ENCODE measurements at places on chromosomes 2 and 18. TPM values are rescaled to one million over a fixed set of nuclear protein-coding genes. Genes with fewer than 3 reads are reported as not detected.

- no peak for DNase-seq
These were observed 113.4 kb upstream of the PDE1A start for GRCh38 chr2:182540252-182540651.

Gene RETREG2
- total RNA-seq, result 64.1 TPM

GRCh38 chr2:69789772-69790600 lies 39.5 kb upstream of the GMCL1 start:
- no peak for DNase-seq

DNA sequence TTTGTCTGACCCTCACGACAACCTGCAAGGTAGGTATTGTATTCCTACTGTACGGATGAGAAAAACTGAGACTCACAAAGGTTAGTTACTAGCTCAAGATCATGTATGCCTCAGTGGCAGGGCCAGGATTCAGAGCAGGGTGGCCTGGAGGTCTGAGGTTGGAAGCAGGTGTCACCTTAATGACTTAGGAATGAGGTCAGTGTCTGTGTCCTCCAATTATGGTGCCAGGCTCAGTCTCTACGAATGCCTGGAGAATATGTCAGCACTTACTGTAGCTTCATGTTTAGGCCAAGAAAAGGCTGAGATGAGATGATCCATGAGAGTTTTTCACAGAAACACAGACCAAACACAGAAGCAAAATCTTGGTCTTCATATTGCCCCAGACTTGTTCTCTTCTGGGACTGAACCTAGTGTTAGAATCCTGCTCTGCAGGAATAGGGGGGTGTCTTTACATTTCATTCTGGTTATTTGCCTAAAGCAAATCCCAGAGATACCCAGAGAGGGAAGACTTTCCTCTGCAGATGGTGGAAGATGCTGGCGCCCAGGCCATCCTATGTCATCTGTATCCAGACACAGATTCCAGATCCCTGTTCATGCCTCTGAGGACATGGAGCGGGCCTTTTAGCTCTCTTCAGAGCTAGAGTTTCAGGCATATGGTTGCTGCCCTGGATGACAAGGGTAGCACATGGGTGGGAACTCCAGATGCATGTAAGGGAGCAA lies 16.3 kb upstream of the RAB10 start:
- DNase-seq, result no peak

GRCh38 chr18:27715751-27716150 lies 461.2 kb downstream of the CDH2 start:
- no peak for DNase-seq

Gene LIMS2
- total RNA-seq, result 20.1 TPM

Gene CYP26B1
- total RNA-seq, result 0.60 TPM

Gene ASB18
- under 0.01 TPM for total RNA-seq

DNA sequence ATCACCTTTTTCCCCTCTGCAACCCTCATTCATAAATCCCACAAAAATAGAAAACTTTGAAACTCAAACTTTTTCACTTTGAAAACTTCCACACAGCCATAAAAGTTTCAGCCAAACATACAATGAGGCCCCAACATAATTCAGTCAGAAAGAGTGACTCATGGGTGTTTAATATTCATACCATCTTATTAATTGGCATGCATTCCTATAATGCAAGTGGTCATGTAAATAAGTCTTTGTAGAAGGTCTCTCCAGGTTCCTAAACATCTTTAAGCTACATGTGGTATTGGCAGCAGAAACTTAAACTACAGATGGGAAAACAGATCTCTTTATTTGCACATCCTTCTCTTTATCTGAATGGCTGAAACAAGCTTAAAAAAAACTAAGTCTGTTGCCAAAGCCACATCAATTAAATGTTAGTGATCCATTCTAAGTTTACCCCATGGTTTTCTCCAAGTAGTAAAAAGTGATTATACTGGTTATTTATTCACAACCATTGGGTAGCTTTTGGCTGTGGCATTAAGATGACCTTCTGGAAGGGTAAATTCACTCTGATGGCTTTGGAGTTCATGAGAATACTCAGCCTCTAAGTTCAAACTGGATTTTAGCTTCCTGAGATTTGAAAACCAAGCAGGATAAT lies 70.2 kb upstream of the LYPD1 start:
- DNase-seq, result no peak

GRCh38 chr2:231800493-231801091 lies 14.3 kb downstream of the COPS7B start:
- peak; percentile 63 for DNase-seq

GRCh38 chr18:35730691-35731370 lies 149.3 kb downstream of the GALNT1 start:
- DNase-seq, result no peak

Gene SAG
- 0.19 TPM for total RNA-seq

Gene CFAP65
- not detected for total RNA-seq

DNA sequence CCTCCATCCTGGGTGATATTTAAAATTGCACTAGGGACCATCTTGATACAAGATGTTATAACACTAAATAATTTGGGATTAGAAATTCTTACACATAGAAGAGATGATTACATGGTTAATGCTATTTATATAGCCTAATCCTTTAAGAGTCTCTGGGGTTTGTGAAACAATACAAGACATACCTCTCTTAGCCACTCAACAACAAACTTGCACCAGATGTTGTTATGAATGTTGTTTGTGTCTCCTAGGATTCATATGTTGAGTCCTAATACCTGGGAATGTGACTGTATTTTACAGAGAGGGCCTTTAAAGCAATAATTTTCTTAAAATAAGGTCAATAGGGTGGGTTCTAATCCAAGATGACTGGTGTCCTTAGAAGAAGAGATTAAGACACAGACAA lies 678.3 kb downstream of the NYAP2 start:
- no peak for DNase-seq

Gene GKN1
- not detected for total RNA-seq

GRCh38 chr18:61833387-61833786 lies 59.4 kb downstream of the RNF152 start:
- DNase-seq, result peak; percentile 91

DNA sequence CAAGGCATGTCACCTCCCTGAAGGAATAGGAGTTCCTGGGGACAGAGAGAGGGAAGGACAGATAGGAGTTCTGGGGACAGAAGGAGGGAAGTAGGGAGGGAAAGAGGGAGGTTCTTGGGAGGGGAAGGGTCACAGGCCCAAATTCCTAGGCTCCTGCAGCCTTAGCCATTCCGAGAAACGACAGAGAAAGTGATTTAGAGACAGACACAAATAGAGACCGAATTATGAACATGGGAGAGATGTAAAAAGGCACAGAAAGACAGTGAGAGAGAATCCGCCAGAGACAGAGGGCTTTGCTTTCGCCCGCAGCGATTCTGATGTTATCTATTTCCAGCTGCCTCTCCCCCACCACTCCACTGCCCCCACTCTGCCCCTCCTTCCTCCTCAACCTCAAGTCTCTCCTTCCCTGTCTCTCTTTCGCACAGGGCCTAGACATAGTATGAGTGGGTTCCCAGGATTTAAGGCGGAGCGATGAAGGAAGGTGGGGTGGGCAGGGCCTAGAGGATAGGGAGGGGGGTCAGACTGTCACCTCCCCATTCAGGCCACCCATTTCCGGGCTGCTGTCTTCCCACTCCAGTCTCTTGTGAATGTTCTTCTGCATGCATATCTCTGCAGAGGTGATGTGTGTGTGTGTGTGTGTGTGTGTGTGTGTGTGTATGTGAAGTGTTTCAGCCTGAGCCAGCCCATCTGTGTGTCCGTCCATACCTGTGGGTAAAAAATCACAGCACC lies 3.3 kb upstream of the WNT6 start:
- no peak for DNase-seq

Gene NR4A2
- 0.17 TPM for total RNA-seq

GRCh38 chr18:58004317-58004716 lies 39.7 kb upstream of the NEDD4L start:
- no peak for DNase-seq

DNA sequence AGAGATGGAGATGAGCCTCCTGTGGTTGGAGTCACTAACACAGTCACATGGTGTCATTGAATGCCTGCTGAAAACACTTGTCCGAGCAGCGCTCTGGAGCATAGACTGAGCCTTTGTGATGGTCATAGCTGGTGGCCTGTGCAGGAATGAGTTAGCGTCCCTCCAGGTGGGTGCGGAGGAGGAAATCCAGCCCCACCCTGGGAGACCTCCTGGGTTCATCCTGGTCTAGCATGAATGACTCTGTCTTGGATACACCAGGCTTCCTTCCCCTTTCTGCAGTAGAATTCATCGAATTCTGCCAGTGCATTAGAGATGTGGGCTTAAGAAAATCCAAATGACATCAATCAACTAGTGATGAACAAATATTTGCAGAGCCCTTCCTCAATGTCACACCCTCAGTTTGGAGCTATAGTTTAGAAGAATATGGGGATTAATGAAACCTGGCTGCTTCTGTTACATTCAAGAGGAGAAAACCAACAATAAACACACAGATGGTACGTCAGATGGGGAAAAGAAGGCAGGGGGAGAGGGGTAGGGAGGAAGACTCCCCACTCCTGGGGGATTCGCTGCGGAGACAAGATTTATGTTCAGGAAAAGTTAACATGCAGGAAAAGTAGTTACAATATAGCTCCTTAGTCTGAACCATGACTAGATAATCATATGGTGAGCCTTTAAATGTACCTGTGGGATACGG lies 136.7 kb downstream of the DDX1 start:
- no peak for DNase-seq

Gene ADCYAP1
- total RNA-seq, result not detected

Gene MAP3K19
- total RNA-seq, result not detected

- no peak for DNase-seq
These were observed 186.6 kb downstream of the C1D start for GRCh38 chr2:67876176-67876575.

- no peak for DNase-seq
These were observed 20.6 kb upstream of the TMEM163 start for GRCh38 chr2:134739236-134739878.

Gene C2orf78
- total RNA-seq, result not detected

GRCh38 chr2:221109552-221109951 lies 462.6 kb downstream of the EPHA4 start:
- no peak for DNase-seq

Gene MSTN
- total RNA-seq, result not detected

DNA sequence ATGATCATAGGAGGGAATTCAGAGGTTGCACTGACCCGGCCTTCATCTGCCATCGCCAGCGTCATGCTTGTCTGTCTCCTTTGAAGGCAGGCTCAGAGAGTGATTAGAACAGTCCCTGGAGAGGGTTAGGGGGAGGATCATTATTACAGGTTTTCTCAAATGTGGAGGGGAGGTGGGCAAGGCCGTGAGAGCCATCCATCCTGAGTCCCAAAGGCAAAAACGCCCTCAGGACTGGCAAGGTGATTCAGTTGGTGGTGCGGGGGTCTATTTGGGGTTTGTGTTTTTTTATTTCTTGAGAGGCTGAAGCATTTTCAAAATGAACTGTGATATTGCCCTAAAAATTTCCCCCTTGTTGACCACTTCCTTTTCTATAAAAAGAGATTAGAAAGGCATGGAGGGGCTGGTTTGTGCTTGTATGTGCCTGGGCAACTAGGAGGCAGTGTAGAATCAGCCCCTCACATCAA lies 39.3 kb upstream of the GYPC start:
- DNase-seq, result no peak

DNA sequence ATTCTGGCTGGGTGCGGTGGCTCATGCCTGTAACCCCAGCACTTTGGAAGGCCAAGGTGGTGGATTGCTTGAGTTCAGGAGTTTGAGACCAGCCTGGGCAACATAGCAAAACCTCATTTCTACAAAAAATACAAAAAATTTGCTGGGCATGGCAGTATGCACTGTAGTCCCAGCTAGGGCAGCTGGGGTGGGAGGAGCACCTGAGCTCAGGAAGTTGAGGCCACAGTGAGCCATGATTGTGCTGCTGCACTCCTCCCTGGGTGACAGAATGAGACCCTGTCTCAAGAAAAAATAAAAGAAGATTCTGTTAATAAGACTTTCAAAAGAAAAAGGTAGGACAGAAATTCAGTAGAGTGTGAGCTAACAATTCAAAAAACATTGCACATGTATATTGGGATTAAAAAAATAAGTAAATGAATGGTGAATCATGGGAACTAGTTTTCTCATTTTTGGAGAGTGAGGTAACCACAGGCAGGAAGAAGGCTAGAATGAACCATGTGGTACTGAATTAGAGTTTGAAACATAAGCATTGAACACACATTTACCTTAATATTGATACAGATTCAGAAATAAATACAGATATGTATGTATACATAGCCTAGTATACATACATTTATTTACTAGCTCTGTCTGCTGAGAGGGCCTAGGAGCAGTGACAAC lies 53.5 kb downstream of the NCOA1 start:
- DNase-seq, result no peak

DNA sequence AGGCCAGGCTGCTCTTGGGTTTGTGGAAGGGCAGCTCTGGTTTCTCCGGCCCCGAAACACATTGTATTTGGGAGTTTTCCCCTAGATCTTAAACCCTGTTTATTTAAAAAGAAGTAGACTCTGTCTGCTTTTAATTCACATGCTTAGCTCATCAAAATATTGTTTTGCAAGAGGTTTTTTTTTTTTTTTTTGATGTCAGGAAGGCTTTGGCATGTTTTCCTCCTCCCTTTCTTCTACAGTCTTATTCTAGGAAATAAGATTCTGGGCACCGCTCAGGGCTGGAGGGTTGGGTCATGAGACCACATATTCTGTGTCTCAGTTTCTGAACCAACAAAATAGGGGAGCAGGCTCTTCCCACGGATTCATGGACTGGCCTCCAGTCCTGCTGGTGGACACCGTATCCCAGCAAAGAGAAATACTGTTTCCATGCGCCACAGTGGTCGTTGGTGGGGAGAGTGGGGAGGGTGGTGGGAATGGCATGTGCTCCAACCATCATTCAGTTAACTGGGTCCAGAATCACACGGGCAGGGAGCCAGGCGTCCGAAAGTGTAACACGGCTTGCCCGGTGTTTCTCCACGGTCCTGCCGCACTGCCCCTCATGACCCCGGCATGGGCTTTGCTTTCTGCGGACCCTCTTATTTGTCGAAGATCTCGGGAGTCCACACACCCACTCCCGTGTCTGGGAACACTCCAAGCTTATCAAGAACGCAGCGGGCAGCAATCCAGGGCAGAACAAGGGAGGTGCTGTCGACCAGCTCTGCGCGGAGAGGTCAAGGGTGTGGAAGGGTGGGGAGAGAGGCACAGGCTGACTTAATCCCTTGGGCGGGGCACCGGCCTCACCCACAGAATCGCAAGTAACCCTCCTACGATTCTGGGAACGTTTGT lies 176.7 kb downstream of the GLI2 start:
- no peak for DNase-seq

GRCh38 chr18:5899835-5900234 lies 4.5 kb upstream of the TMEM200C start:
- DNase-seq, result no peak

GRCh38 chr2:118554616-118555015 lies 292.8 kb downstream of the EN1 start:
- no peak for DNase-seq

- DNase-seq, result no peak
These were observed 42.5 kb upstream of the LCLAT1 start for GRCh38 chr2:30404319-30405259.

Gene C2orf42
- 14.3 TPM for total RNA-seq

All from dermis blood vessel endothelial cell (primary cell).